ENCODE measurements at places on chromosomes 6 and 20. TPM values are rescaled to one million over a fixed set of nuclear protein-coding genes. Genes with fewer than 3 reads are reported as not detected.

KIAA0408 gene
- total RNA-seq, result 6.8 TPM

HLA-DQA1 gene
- total RNA-seq, result not detected

WFDC10B gene
- not detected for total RNA-seq

LY6G6F gene
- total RNA-seq, result not detected

Measured in A549 treated with GW870086 at 1 μM for 4 hours (cell line).